ENCODE measurements at places on chromosomes 13 and 19.

DNA sequence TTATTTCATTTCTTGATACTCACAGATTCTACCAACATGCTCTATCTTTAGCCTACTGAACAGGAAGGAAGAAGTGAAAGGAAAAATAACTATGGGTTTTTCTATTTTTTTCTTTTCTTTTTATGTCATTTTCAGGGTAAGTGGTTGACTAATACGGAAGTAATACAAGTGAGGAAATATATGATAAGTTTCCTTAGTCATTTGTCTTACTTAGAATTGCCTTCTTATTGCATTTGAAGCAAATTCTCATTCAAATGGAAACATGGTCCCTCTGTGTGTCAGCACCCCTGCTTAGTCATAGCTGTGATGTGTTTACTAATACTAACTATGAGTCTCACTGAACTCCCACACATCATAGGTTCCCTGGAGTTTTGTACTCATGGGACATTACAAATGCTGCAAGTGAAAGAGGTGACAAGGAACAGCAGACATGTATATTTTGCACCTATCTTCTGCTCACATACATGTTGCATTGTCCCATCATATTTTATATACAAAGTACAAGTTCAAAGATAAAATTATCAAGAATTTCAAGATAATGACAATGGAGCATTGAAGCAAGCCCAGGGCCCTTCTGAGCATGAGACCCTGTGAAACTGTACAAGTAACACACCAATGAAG is 60.1 kb downstream of the DCT start:
- DNase-seq = peak; percentile 32

DNA sequence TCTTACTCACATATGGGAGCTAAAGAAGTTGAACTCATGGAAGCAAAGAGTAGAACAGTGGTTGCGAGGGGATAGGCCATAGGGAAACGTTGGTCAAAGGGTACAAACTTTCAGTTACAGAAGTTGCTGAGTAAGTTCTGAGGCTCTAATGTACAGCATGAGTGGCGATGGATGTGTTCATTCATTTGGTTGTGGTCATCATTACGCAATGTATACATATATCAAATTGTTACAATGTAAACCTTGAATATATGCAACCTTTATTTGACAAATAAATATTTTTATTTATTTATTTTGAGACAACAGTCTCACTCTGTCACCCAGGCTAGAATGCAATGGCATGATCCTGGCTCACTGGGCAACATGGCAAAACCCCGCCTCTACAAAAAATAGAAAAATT is 38.7 kb downstream of the ZIC5 start:
- no peak for DNase-seq

DNA sequence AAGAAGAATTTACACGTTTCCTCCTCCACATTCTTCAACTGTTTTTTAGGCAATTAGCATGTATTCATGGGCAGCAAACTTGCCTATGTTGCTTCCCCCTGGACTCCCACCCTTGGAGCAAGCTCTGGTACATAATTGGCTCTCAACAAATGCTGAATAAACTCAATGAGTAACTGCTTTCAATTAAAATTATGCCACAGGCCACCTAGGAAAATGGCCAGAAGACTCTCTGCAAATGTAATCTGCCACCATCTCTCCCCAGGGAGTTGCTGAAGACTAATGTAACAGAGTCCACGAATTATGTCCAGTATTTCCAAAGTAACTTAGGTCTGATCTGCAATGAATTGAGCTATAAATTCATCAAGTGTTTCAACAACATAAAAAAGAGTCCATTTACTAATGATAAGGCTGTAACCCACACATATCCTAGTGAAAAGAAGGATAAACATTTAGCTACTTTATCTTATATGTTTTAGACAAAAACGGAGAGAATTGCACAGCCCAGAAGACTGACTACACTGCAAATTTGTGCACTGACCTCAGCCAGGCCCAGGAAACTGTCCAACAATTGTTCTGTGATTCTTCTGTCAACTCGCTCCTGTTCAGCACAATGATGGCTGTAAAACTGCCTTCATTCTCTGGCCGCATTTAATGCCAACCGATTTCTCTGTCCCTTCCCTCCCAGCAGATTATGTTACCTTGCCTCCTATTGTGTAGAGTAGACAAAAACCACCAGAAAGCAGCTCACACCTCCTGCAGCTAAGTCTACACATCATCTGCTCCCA is 808.6 kb upstream of the ARGLU1 start:
- DNase-seq = no peak

DNA sequence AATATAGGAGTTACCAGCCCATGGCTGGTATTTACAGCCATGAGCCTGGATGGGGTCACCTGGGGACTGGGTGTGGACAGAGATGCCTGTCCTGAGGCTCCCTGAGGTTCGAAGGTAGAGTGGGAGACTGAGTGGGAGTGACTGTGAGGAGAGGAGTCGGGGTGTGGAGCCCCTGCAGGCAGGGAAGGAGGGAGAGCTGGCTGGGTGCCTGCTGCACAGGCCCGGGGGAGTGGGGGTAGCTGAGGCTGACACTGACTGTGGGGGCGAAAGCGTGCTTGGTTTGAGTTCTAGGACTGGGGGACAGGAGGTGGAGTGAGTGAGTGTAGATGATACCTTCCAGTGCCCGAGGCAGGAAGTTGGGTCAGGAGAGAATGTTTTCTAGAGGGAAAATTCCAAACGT is 7.1 kb downstream of the RAB11B start:
- no peak for DNase-seq

DNA sequence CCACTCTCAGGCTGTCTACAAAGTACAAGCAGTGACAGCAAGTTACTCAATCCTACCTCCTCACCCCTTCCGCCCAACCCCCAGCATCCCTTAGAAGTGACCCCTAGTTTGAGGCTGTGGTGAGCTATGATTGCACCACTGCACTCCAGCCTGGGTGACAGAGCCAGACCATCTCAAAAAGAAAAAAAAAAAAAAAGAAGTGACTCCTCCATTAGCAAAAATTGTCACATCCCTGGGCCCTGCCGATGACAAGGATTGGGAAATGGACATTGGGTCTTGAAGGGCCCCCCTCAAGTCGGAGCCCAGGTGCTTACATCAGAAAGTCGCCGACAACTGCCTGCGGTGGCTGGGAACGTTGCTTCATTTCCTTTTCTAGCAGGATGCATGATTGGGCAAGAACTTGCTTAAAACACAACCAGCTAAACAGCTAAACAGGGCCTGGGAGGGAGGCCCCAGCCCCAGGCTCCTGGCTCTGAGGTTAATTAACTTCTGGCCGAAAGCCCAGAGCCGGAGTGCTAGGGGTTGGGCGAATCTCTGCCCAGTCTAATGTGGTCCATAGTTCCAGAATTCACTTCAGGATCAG is 15.3 kb downstream of the RAB3D start:
- DNase-seq = no peak

- DNase-seq = no peak
Observed at GRCh38 chr13:21322327-21322965, 136.7 kb downstream of the ZDHHC20 start.

- DNase-seq = no peak
Observed at GRCh38 chr19:33292595-33293254, 9.6 kb downstream of the CEBPA start.

DNA sequence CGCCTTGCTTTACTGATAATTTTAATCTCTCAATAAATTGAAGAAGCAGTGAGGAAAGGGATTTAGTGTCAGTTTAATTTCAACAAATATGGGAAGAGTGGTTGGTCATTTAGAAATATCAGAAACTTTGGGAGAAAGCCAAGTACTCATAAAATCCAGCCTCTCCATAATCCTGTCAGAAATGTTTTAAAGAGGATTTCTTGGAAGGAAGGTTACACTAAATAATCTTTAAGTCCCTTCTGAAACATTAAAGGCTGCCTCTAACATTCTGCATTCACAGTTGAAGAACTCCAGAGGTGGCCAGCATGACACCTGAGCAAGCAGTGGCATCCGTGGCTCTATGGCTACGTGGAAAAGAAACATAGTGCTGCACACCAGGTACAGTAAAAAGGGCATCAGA is 378.5 kb downstream of the ENOX1 start:
- DNase-seq = no peak

Measured in erythroblast (primary cell).